ENCODE measurements at places on chromosomes 7 and 10.

DNA sequence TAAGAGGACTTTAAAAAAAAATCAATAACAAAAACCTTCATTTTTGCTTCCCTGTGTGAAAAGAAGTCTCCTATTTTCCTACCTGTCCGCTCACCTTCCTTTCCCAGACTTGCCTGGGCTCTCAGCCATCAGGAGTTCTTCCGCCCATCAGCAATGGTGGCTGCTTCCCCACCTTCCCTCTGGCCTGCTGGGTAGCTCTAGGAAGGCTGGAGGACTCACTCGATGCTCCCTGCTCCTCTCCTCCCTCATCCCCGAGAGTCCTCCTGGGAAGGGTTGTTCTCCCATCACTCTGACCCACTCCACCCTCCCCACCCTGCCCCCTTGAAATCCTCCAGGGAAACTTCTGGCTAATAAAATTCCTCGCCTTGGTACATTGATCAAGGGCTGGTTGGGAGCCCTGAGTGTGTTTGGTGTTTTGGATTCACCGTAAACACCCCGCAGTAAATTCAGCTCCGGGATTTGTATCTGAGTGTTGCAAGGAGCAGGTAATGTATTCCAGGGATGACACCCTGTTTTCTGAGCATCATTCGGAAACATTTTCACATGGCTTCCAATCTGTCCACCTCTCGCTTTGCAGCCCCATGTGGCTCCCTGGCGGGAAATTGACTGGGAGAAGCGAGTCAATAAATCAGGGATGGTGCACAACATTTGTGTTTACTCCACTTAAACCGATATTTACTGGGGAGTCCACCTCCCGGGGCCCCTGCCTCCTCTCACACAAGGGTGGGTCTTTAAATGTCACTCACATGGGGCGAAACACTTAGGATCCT lies 126.4 kb upstream of the SDK1 start:
- no peak for DNase-seq

- no peak for DNase-seq
Measured at GRCh38 chr7:31652063-31652326, 35.0 kb upstream of the PPP1R17 start.

DNA sequence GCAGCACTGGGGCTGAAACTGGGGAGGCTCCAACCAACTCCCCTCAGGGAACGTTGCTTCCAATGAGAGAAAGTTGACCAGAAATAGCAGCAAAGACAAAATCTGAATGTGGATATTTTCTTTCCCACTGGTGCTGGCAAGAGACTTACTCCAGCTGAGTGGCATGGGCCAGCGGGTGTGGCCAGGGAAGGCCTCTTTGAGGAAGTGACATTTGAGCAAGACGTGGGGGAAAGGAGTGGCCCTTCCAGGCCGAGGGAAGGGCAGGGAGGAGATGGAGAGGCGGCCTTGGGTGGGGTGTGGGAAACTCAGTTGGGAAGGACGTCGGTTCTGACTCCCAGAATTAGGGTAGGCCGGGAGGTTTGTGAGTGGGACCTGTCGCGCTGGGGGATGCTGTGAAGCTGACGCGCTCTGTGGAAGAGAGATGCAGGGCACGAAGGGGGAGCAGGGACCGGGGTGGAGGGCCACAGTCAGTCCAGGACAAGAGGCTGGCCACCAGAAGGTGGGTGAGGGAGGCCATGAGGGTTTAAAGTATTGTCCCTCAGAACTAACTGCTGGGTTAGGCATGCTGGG lies 96.7 kb upstream of the IKZF1 start:
- no peak for DNase-seq

- DNase-seq, result no peak
Measured at GRCh38 chr10:100653957-100654781, 91.2 kb upstream of the PAX2 start.

- DNase-seq, result no peak
Measured at GRCh38 chr10:63120554-63120953, 12.6 kb upstream of the NRBF2 start.

GRCh38 chr7:22624781-22625180 lies 102.2 kb upstream of the IL6 start:
- no peak for DNase-seq

DNA sequence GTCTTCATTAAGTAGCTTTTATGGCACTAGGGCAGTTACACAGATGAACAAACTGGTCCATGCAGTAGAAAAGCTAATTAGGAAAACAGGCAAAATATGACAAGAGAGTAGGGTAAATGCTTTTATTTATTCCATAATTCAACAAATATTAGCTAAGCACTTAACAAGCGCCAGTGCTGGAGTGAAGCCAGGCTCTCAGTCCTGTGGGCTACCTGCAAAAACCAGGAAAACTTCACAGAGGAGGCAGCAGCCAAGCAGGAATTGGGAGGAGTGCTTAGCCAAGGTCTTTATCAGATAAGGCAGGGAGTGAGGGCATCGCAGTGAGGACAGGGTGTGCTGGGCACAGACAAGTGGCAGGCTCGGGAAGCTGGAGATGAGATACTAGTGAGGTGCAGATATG lies 4.9 kb upstream of the KAT6B start:
- no peak for DNase-seq

DNA sequence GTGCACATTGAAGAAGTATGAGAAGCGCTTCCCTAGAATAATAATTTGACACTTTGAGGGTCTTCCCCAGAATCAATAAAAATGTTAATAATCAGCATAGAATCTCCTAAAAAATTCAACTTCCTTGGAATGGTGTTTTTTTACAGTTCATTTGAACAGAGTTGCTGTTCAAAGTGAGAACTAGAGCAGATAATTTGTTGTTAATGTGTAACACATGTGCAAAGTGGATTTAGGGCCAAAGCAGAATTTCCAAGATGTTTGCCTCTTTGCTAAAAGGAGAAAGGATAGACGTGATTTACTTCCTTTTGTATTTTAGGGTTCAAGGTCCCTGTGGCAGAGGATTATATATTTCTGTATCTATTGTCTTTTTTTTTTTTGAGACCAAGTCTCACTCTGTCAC lies 73.8 kb downstream of the ZNF277 start:
- DNase-seq, result no peak

- DNase-seq, result no peak
Measured at GRCh38 chr10:112304267-112304859, 21.2 kb downstream of the TECTB start.

DNA sequence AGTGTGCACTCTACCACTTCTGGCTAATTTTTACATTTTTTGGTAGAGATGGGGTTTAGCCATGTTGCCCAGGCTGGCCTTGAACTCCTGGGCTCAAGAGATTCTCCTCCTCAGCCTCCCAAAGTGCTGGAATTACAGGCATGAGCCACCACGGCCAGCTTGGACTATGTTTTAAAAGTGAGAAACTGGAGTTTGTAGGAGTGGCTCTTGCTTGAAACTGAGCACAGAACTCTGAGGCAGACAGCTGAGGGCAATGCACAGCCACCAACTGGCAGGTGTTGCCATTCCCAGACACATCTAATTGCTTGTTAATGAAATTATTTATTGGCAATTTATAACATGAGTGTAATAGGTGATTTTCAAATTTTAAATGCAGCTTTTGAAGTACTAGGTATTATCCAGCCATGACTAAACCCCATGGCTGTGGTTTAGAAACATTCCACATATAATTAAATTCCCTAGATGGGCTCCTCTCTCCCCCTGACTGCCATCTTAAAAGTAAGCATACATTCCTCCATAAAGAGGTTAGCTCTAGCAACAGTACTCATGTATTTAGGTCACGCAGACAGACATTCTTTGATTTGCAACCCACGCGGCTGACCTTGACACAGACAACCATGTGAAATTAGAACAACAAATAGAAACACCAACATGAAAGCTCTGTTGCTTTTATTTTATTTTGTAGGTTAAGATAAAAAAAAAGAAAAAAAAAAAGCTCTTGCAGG lies 19.8 kb downstream of the PANK1 start:
- DNase-seq, result no peak

DNA sequence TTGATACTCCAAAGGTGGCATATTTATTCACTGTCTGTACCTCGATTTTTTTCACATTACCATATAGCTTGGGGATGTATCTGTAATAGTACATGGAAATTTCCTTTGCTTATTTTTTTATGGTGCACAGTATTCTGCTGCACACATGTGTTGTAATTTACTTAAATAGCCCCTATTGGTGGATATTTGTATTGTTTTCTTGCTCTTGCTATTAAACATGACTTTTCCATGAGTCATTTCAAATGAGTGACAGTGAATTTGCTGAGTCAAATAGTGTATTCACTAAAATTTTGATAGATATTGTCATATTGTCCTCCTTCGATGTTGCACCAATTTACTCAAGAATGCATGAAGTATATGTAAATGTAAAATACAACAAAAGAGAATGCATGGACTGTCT lies 122.7 kb upstream of the STEAP4 start:
- DNase-seq, result no peak

- DNase-seq, result peak; percentile 66
Measured at GRCh38 chr7:10708447-10708846, 265.2 kb upstream of the PHF14 start.

- no peak for DNase-seq
Measured at GRCh38 chr7:109176661-109177060, 607.0 kb downstream of the DNAJB9 start.

GRCh38 chr7:136869001-136869961 lies 829 bp downstream of the CHRM2 start:
- DNase-seq, result no peak

GRCh38 chr10:21078410-21079329 lies 181.6 kb upstream of the NEBL start:
- DNase-seq, result peak; percentile 79

DNA sequence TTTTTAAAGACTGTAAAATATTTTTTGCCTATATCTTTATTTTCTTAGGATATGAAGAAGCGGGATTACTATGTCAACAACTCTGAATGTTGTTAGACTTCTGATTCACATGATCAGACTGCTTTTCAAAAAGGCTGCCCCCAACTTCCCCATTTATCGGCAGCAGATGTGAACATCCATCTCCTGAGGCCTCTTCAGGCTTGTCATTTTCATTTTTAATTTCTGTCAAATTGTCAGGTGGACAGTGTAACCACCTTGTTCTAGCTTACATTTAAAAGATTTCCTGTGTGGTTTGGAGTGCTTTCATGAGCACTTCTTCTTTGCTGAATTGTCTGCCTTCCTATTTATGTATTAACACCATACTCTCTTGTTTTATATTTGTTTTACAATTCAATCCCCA lies 78.8 kb upstream of the GSDME start:
- peak; percentile 94 for DNase-seq

GRCh38 chr7:7433811-7434210 lies 101.9 kb downstream of the COL28A1 start:
- no peak for DNase-seq

GRCh38 chr7:64630496-64630895 lies 35.4 kb upstream of the ZNF107 start:
- DNase-seq, result peak; percentile 75

DNA sequence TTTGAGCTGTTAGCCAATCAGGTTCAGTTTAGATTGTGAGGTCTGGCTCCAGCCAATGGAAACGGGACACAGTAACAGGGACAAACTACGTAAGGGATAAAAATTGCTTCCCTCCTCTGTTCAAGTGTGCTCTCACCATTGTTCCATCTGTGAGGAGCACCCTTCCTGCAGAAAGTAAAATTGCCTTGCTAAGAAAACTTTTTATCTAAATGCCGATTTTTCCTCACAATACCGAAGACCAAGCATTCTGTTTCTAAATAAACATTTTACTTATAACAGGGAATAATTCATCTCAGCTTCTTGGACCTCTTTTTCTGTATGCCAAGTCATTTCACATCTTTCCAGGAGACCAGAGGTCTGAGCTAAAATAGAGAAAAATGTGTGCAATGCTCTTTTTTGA lies 59.6 kb upstream of the ZRANB1 start:
- DNase-seq, result no peak

DNA sequence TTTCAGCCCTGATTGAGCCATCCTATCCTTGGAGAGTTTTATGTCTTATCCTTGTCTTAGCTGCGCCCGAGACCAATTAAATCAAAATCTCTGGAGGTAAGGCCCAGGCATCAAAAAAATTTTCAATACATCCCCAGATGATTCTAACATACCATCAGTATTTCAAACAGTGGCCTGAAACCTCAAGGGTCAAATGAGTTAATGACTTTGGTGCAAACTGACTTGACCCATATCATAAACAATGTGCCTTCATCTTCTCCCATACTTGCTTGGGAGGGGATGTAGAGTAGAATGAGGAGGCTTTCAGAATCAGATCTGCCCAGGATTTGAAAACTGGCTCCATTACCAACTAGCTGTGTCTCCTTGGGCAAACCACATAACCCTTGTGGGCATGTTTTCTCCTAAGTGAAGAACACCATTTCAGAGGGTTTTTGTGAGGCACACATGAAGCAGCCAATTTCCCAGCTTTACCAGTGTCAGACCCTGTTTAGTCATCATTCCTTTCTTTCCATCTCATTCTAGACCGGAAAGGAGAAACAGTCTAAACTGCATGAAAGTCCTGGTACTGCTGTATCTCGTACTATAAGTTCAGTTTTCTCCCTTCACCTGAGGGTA lies 35.7 kb upstream of the ATXN7L1 start:
- DNase-seq, result no peak
